ENCODE measurements at places on chromosomes 16 and 17.

GRCh38 chr16:57645691-57646387 is 17.4 kb downstream of the ADGRG1 start:
- peak overlapping the region; percentile 93 for H3K27ac ChIP-seq
- H3K36me3 ChIP-seq, result no peaks in the 10 kb centered on the region
- no peak for DNase-seq
- H3K4me3 ChIP-seq, result no peak overlapping the region
- H3K27me3 ChIP-seq, result peaks cover 6% of the 10 kb centered on the region

DNA sequence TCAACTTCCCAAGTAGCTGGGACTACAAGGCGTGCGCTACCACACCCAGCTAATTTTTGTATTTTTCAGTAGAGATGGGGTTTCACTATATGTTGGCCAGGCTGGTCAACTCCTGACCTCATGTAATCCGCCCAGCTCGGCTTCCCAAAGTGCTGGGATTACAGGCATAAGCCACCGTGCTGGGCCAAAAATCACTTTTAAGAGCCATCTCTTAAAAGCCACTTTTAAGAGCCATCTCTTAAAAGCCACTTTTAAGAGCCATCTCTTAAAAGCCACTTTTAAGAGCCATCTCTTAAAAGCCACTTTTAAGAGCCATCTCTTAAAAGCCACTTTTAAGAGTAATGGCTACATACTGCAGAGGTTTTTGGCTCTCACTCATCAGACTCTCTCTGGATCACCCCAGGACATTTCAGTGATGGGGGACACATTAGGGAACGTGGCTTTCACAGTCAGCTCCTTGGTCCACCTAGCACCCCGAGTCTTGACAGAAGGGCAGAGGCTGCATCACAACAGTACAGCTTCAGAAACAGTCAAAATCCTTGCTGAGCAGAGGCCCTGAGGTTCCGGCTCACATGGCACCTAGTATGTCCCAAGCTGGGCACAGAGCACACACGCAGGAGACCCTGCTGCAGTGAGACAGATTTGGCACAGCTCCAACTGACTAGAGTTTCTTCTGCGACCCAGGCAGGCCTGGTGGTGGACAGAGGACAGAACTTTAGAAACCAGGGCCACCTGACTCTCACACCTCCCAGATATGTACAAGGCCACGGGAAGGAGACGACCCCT is 23.6 kb downstream of the RANBP10 start:
- no peaks in the 10 kb centered on the region for H3K27me3 ChIP-seq
- H3K27ac ChIP-seq, result peak overlapping the region; percentile 36
- peaks cover 50% of the 10 kb centered on the region for H3K36me3 ChIP-seq
- no peak for DNase-seq
- peaks cover 29% of the 10 kb centered on the region for H3K4me1 ChIP-seq

GRCh38 chr16:85483424-85483823 is 129.7 kb upstream of the GSE1 start:
- DNase-seq, result peak; percentile 51
- no peaks in the 10 kb centered on the region for H3K36me3 ChIP-seq
- peaks cover 62% of the 10 kb centered on the region for H3K4me1 ChIP-seq
- no peak overlapping the region for H3K27ac ChIP-seq

GRCh38 chr17:9982159-9982558 is 77.1 kb upstream of the RCVRN start:
- peaks cover 6% of the 10 kb centered on the region for H3K4me1 ChIP-seq
- no peak overlapping the region for H3K27ac ChIP-seq
- DNase-seq, result no peak
- no peak overlapping the region for H3K4me3 ChIP-seq
- peaks cover 21% of the 10 kb centered on the region for H3K27me3 ChIP-seq

DNA sequence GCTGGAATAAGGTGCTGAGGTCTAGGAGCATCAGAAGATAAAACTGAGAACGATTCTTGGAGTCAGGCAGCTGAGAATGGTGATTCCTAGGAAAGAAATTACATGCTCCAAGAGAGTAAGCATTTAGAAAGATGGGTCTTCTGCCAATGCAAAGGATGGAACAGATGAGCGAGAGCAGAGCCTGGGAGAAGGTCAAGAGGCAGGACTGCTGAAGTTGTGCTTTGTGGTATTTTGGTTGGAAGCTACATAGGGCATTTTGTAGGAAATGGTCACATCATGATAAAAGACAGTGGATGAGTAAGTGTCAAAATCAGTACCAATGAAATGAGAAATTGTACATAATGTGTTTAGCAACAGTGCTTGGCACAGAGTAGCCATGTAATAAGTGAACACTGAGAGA is 1.4 kb upstream of the CRYM start:
- peaks cover 5% of the 10 kb centered on the region for H3K4me1 ChIP-seq
- peaks cover 79% of the 10 kb centered on the region for H3K27me3 ChIP-seq
- no peak overlapping the region for H3K4me3 ChIP-seq
- H3K36me3 ChIP-seq, result no peaks in the 10 kb centered on the region
- H3K27ac ChIP-seq, result no peak overlapping the region

- DNase-seq, result no peak
- H3K36me3 ChIP-seq, result no peaks in the 10 kb centered on the region
- peaks cover 29% of the 10 kb centered on the region for H3K4me1 ChIP-seq
- H3K27me3 ChIP-seq, result peaks cover 16% of the 10 kb centered on the region
- no peak overlapping the region for H3K27ac ChIP-seq
Observed at GRCh38 chr17:72365857-72366414, 245.1 kb downstream of the SOX9 start.

DNA sequence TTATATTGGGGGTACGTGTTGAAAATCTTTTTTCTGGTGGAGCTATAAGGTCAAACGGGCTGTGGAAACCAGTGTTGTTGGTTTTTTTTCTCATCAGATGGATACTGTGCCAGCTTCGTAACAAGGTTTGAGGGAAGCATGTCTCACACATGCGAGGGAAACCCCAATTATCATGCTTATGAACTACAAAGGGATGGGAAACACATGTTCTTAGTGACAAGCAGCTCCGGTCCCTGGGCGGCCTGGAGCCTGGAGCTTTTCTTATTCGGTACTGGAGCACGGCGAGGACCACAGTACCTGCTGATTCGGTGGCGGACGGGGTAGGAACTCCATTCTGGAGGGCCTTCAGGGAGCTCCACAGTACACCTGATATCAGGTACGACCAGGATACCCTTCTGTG is 12.5 kb downstream of the SLC43A2 start:
- H3K27me3 ChIP-seq, result peaks cover 6% of the 10 kb centered on the region
- no peak overlapping the region for H3K27ac ChIP-seq

- no peak overlapping the region for H3K4me3 ChIP-seq
- peaks cover 83% of the 10 kb centered on the region for H3K27me3 ChIP-seq
- H3K27ac ChIP-seq, result no peak overlapping the region
- peaks cover 40% of the 10 kb centered on the region for H3K4me1 ChIP-seq
- no peaks in the 10 kb centered on the region for H3K36me3 ChIP-seq
Observed at GRCh38 chr16:86316967-86317812, 193.1 kb upstream of the FOXF1 start.

DNA sequence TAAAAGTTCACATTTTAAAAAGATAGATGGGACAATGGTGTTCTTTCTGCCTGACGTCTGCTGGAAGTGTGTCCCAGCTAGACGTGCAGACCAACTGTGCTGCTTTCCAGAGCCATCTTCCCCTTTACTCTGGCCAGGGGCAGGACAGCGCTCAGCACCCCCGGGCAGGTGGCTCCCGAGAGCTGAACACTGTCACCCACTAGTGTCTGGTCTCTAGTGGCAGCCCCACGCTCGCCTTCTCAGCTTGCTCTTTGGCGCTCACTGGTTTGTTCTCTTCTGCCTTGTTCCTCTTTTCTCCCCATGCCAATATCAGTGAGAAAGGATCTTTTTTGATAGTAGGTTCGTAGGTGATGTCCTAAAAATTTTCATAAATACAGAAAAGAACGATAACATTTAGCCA is 25.7 kb downstream of the ZC3H18 start:
- no peak overlapping the region for H3K4me3 ChIP-seq
- peaks cover 34% of the 10 kb centered on the region for H3K4me1 ChIP-seq
- H3K27ac ChIP-seq, result peak overlapping the region; percentile 50
- no peaks in the 10 kb centered on the region for H3K27me3 ChIP-seq

GRCh38 chr16:73252446-73252845 is 204.5 kb upstream of the ZFHX3 start:
- no peak for DNase-seq
- H3K4me1 ChIP-seq, result no peaks in the 10 kb centered on the region
- H3K4me3 ChIP-seq, result no peak overlapping the region
- H3K27ac ChIP-seq, result no peak overlapping the region
- peaks cover 10% of the 10 kb centered on the region for H3K27me3 ChIP-seq

DNA sequence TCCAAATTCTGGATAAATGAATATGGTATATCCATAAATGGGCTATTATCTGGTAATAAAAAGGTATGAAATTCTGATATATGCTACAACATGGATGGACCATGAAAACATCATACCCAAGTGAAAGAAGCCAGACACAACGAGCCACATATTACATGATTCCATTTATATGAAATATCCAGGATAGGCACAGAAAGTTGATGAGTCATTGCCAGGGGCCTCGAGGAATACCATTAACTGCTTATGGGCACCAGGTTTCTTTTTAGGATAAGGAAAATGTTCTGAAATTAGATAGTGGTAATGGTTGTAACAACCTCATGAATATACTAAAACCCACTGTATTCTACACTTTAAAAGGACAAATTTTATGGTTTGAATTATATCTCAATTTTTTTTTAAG is 123.2 kb downstream of the PITPNC1 start:
- H3K4me1 ChIP-seq, result peaks cover 6% of the 10 kb centered on the region
- H3K4me3 ChIP-seq, result no peak overlapping the region
- H3K36me3 ChIP-seq, result no peaks in the 10 kb centered on the region
- DNase-seq, result no peak

GRCh38 chr17:80789356-80789902 is 202.2 kb upstream of the CHMP6 start:
- peak overlapping the region; percentile 26 for H3K4me3 ChIP-seq
- H3K36me3 ChIP-seq, result peaks cover 27% of the 10 kb centered on the region
- no peak for DNase-seq
- no peaks in the 10 kb centered on the region for H3K27me3 ChIP-seq

GRCh38 chr17:41695134-41695661 is 6.5 kb downstream of the EIF1 start:
- peaks cover 8% of the 10 kb centered on the region for H3K27me3 ChIP-seq
- peaks cover 22% of the 10 kb centered on the region for H3K4me1 ChIP-seq
- H3K4me3 ChIP-seq, result no peak overlapping the region
- H3K36me3 ChIP-seq, result peaks cover 33% of the 10 kb centered on the region
- H3K27ac ChIP-seq, result peak overlapping the region; percentile 61
